Glutamatergic neuron (in vitro differentiated cells): ENCODE measurements at places on chromosomes 1 and 21.

DNA sequence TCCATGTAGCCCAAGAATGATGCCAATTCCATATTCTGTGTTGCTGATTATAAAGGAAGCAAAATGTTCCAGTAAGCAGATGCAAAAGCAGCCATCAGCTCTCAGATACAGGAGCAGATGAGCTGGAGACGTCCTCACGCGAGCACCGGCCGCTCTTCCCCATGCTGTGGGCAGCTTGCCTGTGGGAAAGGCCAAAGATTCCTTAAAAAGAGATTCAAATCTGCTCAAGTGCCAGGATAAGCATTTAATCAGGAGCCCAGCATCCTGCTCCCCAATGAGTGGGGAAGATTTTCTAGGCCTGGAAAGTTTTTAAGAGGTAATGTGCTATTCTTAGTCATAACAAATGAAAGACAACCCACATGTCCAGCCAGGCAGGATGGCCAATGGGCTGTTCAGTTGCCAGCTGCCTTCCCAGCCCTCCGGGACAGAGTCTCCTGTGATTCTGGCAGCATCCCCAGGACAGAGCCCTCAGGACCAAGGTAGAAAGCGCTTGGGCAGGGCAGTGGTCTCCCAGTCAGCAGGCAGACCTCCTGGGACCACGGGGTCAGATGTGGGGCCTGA, 108.2 kb upstream of the TMPRSS2 start:
- no peak for DNase-seq

DNA sequence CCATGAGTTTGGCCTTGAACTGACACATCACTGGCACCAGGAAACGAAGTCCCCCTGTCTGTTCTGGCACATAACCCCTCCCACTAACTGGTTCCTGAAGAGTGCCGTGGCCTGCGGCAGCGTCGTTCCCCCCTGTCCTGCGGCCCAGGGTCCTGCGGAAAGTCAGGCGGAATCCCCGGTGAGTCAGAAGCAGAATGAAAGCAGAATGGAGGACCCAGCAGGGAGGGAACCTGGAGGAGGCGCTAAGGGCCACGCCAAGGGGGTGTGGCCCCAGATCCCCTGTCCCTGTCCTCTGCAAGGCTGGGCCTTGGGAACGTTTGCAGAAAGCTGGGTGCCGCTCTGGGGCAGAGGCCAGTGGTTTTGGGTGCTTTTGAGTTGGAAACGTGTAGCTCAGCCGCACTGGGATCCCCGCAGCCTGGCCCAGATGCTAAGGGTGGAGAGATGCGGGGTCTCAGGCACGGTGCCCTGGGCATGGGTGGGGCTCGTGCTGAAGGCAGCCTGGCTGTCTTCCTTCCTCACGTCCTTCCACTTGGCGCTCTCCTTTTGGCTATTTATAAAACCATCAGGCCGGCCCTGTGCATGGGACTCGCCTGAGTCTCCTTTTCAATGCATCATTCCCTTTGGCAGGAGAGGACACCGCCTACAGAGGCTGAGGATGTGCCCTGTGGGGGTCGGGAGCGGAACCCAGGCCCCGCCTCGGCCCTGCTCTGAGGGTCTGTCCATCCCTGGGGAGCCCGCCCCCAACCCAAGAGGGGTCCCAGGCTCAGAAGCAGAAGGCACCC, 36.2 kb downstream of the TP73 start:
- DNase-seq: no peak

DNA sequence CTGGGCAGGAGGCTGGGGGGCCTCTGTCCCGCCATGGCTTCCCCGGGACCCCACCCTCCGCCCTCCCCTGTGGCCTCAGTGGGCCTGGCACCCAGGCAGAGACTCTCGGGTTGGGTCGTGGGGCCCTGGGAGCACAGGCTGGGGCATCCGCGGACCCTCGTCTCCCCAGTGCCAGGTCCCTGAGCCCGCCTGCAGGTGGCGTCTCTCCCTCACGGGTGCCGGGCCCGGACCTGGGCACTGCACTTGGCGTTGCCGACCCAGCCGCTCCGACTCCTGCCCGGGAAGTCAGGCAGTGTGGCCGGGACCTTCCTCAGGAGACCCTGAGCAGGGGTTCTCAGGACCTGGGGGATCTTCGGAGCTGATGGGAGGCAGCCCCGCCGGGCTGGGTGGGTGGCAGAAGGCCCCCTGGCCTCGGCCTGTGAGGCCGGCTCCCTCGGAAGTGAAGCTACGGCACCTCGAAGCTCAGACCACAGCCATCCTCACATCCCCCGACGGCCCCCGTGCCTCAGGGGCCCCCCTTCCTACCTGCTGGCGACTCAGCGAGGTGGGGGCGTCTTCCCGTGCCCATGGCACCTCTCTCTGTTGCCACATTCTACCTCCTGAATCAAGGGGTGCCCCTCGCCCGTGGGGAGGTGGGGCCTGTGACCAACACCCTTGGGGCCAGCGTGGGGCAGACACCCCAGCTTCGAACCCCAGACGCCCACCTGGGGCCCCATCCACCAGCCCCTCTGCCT, 6.4 kb upstream of the C1orf159 start:
- peak; percentile 86 for DNase-seq

DNA sequence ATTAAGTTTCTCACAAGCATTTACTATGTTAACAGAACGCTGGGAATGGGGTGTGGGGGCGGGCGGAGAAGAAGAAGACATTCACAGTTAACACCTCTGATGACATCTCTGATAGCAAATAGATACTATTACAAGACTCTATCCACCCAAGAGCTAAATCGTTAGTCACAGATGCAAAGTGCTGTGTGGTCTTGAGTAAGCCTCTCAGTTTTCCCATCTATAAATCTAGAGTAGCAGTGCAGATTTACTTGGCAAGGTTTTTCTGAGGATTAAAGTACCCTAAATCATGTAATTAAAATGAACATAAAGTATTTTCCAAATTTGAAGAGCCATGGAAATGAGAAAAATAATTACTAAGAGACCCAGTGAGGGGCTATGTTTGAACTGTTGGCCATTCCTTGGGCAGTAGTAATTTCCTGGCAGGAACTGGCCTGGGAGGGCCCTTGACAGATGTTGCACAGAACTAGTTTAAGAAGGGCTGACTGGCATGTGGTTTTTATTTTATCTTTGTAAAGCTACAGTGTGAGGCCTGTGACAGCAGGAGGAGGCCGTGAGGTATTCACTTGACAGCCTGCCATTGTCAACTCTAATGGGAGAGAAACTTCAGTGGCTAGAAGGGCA, 58.7 kb upstream of the APOBEC4 start:
- DNase-seq: no peak

DNA sequence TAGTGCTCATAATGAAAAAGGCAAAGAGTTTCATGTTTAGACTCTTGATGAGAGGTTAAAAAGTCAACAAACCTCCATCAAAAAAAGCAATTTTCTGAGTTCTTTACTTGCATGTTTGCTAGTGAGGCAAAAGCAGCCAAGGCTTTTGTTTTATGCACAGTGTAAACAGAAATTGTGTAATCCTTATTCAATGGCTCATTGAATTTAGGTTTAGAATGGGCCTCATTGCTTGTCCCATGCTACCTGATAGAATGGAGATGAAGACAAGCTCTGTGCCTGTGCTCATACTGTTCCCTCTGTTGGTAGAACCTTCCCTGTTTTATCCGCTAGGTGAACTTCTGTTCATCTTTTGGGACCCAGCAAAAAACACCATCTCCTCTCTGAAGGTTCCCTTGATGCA, 10.0 kb upstream of the LRRC8D start:
- no peak for DNase-seq

DNA sequence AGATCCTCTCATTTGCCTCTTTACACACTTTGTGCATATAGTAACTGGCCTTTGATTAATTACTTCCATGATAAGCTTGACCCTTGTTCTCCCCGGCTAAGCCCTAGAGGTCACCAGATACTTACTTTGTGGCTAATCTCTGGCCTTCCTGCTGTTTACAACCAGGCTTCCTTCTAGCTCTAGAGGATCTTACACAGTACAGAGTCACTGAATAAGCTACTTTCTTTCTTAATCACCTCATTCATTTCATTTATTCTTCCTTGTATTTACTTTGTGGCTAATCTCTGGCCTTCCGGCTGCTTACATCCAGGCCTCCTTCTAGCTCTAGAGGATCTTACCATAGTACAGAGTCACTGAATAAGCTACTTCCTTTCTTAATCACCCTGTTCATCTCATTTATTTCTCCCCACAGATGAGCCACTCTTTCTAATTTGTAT, 144.3 kb upstream of the C1orf21 start:
- DNase-seq: no peak

GRCh38 chr1:108570128-108570527, 10.2 kb downstream of the EEIG2 start:
- DNase-seq: no peak

- no peak for DNase-seq
Measured at GRCh38 chr1:215888159-215888558, 321.1 kb downstream of the KCTD3 start.

GRCh38 chr1:211601982-211602670, 23.2 kb upstream of the SLC30A1 start:
- no peak for DNase-seq

DNA sequence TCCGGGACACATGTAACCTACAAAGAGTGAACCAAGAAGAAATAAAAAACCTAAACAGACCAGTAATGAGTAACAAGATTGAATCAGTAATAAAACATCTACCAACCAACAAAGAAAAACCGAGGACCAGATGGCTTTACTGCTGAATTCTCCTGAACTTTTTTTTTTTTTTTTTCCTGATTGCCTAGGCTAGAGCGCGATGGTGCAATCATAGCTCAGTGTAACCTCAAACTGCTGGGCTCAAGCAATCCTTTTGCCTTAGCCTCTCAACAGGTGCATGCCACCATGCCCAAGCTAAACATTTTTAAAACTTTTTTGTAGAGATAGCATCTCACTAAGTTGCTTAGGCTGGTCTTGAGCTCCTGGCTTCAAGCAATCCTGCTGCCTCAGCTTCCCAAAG, 11.2 kb upstream of the FGGY start:
- no peak for DNase-seq

- DNase-seq: no peak
Measured at GRCh38 chr1:39381839-39382238, 109.6 kb upstream of the BMP8A start.

GRCh38 chr1:81554108-81554507, 246.6 kb upstream of the ADGRL2 start:
- DNase-seq: no peak

GRCh38 chr1:181608386-181608785, 125.1 kb downstream of the CACNA1E start:
- DNase-seq: no peak

- DNase-seq: no peak
Measured at GRCh38 chr1:22841860-22842281, 130.8 kb downstream of the LACTBL1 start.

DNA sequence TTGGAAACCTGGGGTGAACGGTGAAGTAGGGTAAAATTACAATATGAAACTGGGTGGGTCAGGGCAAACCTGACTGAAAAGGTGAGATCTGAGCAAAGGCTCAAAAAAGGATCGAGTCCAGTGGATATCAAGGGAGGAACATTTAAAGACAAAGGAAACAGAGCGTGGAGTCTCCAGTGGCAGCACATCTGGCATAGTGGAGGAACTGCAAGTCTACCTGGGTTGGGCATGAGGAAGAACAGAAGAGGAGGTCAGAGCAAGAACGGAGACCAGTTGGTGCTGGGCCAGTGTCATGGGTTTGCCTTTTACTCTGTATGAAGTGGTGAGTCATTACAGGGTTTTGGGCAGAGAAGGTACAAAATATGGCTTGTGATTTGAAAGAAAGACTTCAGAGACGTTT, 163.7 kb downstream of the NTPCR start:
- no peak for DNase-seq

- no peak for DNase-seq
Measured at GRCh38 chr1:116962987-116963639, 38.4 kb upstream of the CD101 start.

DNA sequence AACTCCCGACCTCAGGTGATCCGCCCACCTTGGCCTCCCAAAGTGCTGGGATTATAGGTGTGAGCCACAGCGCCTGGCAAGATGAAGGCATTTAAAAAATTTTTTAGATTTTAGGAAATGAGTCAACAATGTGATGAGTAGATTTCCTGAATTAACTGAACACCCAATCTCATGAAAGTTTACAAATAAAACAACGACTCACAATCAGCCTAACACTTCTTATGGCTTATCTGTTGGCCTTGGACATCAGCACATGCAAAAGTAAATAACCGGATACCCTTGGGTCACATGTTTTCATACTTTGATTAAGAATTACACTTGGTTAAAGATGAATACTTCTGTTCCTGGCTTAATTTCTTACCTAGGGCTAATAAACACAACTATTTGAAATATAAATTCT, 3.0 kb downstream of the GNG12 start:
- DNase-seq: no peak

- no peak for DNase-seq
Measured at GRCh38 chr1:204307334-204307883, 52.3 kb downstream of the PLEKHA6 start.

DNA sequence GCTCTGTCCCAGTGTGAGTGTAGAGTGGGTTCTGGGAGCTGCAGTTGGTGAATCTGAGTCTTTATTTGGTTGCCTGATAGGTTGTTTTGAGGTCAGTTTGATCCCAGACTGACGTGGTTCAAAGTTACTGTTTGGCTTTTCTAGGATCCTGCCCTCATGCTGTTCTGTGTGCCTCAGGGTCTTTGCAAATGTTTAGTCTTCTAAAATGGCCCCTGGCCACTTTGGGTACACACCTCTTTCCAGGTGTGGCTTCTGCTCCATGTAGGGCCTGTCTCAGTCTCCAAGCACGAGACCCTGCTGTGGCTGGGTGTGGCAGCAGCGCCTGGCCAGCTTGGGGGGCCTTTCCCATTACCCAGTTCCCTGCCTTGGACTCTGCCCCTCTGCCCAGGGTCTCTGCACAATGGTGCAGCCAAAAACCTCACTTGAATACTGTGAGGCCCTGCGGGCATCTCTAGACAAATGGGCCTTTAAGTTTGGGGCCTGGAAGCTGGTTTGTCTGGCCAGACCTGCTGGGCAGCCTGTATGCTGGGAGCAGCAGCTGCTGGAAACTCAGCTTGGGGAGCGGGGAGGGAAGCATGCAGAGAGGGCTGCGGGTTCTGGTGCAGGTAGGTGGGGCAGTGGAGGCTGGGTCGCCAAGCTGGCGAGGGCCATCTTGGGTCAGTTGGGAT, 5.6 kb downstream of the PTPRF start:
- no peak for DNase-seq

DNA sequence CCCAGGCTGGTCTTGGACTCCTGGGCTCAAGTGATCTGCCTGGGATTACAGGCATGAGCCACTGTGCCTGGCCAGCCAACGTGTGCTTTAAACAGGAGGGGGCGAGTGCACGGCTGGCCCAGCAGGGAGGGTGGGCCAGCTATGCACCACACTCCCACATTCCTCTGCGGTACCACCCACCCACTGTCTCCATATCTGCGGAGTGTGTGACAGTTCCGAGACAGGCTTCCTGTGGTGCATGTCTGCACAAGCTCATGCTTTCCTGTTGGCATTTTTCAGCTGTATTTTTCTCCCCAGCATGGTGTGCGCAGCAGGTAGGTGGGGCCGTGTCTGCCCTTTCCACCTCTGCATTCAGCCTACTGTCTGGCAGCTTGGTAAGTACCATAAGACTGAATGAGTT, 183.3 kb downstream of the AJAP1 start:
- no peak for DNase-seq

- no peak for DNase-seq
Measured at GRCh38 chr1:54186056-54186455, 13.8 kb downstream of the CYB5RL start.

- no peak for DNase-seq
Measured at GRCh38 chr1:10186331-10187025, 23.9 kb upstream of the KIF1B start.

- no peak for DNase-seq
Measured at GRCh38 chr1:85398391-85399064, 66.4 kb downstream of the DDAH1 start.
